Activated CD4-positive, alpha-beta T cell treated with anti-CD3 and anti-CD28 coated beads for 24 hours (primary cell): ENCODE measurements at places on chromosomes 5 and 9.

DNA sequence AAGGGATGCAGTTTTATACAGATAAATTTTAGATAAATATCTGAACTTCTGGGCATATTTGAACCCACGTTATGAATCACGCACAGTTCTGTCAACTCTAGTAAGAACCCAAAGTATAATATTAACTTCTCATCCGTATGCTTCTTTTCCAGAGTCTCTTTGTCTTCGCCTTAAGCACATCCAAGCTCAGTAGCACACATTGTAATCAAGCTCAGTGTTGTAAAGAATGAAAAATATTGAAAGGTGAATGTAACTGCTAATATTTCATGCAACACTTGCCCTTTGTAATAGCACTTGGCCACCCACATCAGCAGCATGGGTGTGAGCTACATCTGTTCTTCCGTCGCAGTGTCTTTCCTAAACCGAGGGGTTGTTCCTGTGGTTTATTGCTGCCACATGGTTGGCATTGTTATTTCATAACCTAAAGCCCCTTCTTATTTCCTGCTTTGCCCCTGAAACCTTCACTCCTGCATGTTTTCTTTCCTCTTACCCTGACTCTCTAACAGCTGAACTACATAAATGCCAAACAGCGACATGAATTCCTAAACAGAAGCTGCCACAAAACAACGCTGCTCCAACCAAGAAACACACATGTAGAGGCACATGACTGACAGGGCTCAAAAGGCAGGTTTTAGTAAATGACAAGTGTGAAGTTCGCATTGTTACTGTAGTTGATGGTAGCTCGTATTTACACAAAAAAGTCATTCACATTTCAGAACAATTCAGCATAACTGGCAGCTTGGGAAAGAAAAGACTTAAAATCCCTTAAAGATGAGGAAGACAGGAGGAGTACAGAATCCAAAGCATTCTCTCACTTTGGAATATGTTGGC, 190.1 kb upstream of the MEF2C start:
- no peak for DNase-seq

DNA sequence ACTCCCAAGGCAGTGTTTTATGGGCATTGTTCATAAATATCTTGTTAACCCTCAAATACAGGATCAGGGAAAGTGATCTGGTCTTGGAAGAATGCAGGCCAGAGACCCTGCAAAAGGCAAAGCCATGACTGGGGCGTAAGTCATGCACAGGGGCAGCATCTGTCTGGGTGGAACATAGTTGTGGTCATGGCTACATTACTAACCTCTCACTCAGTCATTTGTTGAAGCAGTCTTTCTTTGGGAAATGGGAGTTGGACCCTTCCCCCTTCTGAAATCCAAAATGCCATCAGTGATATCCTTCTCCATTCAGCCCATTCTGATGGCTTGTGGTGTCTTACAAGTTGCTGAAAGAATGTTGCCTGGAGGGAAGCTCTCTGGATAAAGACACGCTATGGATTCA, 68.1 kb downstream of the GDNF start:
- DNase-seq = no peak

GRCh38 chr5:11522796-11523195, 381.4 kb downstream of the CTNND2 start:
- DNase-seq = no peak

DNA sequence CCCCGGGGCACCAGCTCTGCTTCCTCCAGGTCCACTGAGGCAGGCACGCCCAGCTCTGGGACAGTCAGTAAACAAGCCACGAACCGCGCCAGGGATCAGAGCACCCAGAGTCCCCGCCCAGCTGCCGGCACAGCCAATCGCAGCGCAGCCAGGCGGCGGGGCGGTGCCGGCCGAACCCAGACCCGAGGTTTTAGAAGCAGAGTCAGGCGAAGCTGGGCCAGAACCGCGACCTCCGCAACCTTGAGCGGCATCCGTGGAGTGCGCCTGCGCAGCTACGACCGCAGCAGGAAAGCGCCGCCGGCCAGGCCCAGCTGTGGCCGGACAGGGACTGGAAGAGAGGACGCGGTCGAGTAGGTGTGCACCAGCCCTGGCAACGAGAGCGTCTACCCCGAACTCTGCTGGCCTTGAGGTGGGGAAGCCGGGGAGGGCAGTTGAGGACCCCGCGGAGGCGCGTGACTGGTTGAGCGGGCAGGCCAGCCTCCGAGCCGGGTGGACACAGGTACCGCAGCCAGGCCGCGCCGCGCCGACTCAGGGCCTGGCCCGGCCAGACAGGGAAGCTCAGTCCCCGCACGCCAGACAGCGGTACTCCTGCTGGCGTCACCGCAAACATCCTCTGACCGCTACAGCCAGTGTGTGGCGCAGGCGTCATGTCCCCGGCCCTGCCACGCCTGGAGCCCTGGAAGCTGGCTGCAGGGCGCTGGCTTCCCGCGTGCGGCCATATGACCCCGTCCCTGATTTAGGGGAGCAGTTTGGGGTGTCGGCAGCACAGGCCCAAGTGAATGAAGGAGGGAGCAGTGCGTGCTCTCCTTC, at the start of gene CTSL:
Gene CTSL (plus strand): TSS at position 220 of the 810 bp plus-strand sequence. CDS start 1,485 bp downstream, outside the sequence.
- peak; percentile 43 for DNase-seq

GRCh38 chr5:106639488-106639887, 1031.2 kb downstream of the EFNA5 start:
- no peak for DNase-seq

- DNase-seq = no peak
Measured at GRCh38 chr5:4781299-4781698, 358.8 kb upstream of the ADAMTS16 start.

DNA sequence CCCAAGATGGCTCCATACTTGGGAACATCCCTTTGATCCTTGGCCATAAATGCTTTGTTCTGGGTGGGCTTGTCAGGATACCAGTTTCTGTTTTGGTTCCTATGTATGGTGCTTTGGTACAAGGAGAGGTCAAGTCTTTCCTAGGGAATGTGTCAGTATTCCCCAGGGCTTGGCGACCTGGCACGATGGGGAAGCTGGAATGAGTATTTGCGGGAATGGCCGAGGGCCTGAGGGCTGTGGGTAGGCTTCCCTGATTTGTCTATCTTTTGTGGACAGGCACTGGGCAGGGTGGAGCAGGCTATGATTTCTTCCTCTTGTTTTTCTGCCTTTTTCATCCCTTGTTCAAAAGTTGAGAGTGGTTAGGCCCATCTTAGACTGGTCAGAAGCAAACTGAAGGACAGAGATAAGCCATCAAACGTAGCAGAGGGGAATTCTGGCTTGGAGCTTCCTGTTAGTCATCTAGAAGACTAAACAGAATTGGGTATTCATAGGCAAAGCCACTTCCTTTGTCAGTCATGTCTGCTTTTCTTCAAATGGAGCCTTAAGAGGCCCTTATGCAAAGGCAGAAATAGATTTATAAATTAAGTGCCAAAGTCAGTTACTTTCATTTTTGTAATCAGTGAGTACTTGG, 13.7 kb downstream of the DOCK2 start:
- no peak for DNase-seq

DNA sequence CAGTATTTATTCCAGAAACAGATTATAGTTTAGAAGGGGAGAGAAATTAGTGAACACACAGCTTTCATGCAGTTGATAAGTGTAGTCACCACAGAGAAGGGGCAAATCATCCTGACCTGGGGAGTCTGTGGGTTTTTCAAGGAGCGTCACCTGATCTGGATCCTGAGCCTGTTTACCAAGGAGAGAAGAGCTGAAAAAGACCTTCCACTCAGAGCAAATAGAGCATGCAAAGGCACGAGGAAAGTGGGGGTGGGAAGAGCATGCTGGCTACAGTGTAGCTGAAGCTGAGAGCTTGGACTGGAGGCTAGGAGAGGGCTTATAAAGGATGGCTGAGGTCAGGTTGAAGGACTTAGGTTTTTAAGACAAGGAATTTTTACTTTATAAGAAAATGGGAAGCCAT, 30.4 kb downstream of the ACO1 start:
- no peak for DNase-seq

GRCh38 chr9:134855900-134856377, 24.7 kb upstream of the FCN2 start:
- DNase-seq = no peak

GRCh38 chr5:50711280-50711679, 44.8 kb downstream of the PARP8 start:
- DNase-seq = peak; percentile 15

DNA sequence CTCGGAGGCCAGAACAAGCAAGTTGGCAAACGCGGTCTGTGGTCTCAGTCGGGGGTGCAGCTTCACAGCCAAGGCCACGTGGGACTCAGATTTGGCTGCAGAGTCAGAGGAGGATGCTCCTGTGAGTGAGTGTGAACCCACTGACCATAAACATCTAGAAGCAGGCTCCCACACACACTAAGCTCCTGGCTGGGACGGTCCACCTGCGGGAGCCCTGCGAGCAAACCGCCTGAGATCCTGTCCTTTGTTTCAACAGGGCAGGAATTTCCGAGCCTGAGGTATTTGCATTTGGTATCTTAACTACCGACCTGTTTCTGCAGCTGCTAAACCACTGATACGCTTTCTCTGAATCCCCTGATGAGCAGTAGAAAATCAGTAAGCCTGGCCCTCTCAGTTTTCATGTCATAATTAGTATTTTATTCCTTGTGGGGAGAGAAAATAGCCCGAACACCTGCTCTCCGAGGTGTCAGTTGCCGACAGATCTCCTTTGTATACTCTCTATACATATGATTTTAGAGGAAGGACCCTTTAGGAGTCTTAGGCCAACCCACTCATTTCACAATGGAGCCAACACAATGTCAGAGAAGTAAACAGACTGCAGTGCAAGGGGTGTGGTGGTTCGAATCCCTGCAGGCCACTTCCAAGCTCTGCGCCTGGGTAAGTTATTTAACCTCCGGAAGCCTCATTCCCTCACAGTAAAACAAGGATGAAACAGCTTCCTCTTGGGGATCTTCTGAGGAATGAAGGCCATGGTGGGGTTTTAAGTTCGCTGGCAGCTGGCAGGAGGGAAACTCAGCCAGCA, 40.9 kb upstream of the PWWP2A start:
- DNase-seq = no peak

DNA sequence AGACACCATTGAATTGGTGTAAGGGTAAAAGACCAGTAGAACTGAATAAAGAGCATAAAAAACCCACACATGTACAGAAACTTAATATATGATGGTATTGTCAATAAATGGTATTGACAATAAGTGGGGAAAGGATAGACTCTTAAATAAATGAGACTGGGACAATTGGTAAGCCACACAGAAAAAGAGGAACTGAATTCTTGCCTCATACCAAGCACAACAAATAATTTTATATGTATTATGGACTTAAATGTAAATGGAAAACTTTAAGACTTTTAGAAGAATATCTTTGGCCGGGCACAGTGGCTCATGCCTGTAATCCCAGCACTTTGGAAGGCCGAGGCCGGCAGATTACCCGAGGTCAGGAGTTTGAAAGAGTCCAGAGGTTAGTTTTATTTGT, 37.9 kb upstream of the PPP2CA start:
- DNase-seq = no peak

DNA sequence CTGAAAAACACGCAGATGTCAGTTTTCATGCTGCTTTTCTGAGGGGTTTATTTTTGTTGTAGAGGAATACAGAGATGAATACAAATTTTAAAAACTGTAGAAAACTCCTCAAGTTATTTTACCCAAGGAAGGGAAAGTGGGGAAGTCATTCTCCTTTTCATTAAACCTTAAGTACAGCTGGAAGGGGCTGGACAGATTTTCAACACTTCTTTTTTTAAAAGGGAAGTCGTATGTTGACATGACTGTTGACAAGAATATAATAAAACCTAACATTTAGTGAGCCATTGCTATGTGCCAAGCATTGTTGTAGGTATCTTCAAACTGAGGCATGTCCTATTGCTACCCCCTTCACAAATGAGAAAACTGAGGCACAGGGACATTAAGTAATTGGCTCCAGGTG, 235.7 kb upstream of the ELL2 start:
- DNase-seq = no peak

- no peak for DNase-seq
Measured at GRCh38 chr5:93577854-93578812, 2.9 kb downstream of the NR2F1-AS1 start.
